Activated T-cell treated with anti-CD3 and anti-CD28 coated beads, Interleukin-2, amount 50 U/mL, for 4 hours (primary cell): ENCODE measurements at places on chromosomes 1 and 21. TPM values are rescaled to one million over a fixed set of nuclear protein-coding genes. Genes with fewer than 3 reads are reported as not detected.
A peak's percentile ranks its signal among the peaks of the same experiment; 100 is the strongest.

The TAS1R1 gene
- not detected for total RNA-seq

The IVL gene
- not detected for total RNA-seq

The SCMH1 gene
- total RNA-seq: 17.9 TPM

The HDAC1 gene
- 168 TPM for total RNA-seq

The TMEM51 gene
- total RNA-seq: not detected

The CD2 gene
- total RNA-seq: 374 TPM

The AGMAT gene
- total RNA-seq: 22.8 TPM

The CDC42 gene
- total RNA-seq: 249 TPM

- no peak for DNase-seq
Measured at GRCh38 chr21:32340863-32341848, 42.5 kb downstream of the MRAP start.

DNA sequence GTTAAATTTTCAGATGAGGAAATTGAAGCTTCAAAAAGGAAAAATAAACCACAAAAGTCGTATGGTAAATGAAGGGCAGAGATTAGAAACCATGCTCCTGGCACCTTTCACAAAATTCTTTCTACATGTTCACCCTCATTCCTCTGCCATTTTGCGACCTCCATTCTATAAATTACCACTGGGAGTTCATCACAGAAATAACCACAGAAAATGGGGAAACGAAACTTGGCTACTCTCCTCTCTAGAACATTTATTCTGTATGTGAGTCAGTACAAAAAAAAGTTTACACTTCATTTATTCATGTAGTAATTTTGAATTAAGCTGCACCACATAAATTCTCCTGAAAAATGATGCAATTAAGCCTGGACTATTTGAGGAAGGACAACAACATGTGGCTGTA is 320.9 kb upstream of the C1orf87 start:
- no peak for DNase-seq

- DNase-seq: no peak
Measured at GRCh38 chr1:40903106-40903505, 40.9 kb upstream of the CITED4 start.

GRCh38 chr1:155051777-155052398 is 772 bp downstream of the ADAM15 start:
- DNase-seq: peak; percentile 44

- DNase-seq: no peak
Measured at GRCh38 chr1:53396573-53397268, 62.5 kb upstream of the DMRTB1 start.

DNA sequence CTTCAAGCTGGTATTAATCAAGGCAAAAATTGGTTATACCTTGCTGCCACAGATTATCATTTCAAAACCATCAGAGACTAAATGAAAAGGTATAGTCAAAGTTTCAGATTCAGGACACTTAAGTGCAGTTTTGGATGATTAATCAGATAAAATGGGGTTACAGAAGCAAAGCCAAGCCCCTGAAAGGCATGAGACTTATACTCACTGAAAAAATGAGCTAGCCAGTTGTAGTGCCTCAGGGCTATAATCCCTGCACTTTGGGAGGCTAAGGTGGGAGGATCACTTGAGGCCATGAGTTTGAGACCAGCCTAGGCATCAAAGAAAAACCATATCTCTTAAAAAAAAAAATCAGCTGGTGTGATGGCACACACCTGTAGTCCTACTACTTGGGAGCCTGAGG is 15.2 kb downstream of the LRRC40 start:
- DNase-seq: no peak

GRCh38 chr21:29215709-29216108 is 83.0 kb upstream of the BACH1 start:
- DNase-seq: no peak

- no peak for DNase-seq
Measured at GRCh38 chr1:7780976-7781375, 3.1 kb upstream of the PER3 start.

- DNase-seq: no peak
Measured at GRCh38 chr1:109112056-109112651, 1.8 kb upstream of the ELAPOR1 start.

- no peak for DNase-seq
Measured at GRCh38 chr1:52296345-52296744, 69.7 kb downstream of the CC2D1B start.

GRCh38 chr1:210707300-210708240 is 378.9 kb downstream of the HHAT start:
- no peak for DNase-seq

DNA sequence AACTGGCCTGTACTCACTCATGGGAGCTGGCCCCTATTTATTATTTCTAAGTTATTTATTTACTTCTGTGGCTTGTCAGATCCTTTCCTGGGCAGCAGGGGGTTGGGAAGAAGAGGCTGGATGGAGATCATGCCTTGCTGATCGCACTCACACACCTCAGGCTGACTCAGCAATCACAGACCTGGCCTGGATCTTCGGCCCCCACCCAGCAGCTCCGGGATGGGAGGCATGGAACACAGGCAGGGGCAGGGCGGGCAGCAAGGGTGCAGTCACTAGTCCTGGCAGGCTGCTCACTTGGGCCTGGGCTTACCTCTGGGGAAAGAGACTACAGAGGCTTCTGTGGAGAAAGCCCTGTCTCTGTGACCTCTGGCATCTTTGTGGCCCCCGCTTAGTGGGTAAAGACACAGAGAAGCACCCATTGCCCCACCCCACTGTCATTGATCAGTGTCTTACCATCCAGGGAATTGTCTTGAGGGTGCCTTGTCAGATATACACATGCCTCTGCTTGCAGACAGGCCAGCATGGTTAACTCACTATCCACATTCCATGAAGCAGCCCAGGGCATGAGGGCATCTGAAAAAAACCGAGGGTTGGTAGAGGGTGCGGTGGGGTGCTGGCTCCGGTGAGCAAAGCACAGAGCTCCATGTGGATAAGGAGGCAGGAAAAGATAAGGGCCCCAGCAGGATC is 3.7 kb downstream of the ARTN start:
- no peak for DNase-seq

DNA sequence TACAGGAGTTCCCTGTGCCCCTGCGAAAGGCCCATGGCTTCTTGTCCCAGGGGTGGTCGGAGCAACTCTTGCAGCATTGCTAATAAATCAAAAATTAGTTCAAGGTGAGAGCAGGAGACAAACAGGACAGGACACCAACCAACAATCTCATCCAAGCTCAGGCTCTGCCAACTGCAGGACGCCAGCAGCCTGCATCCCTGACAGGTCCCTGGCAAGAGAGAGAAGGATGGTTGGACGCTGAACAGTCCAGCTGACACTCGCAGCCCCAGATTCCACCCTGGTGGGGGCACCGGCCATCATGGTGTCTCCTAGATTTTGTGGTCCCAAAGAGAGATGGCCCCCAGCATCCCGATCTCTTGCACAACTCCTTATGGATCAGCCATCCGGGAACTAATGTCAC is 142.1 kb upstream of the VAMP3 start:
- DNase-seq: no peak

GRCh38 chr1:92663775-92664174 is 121.1 kb downstream of the EVI5 start:
- DNase-seq: no peak

DNA sequence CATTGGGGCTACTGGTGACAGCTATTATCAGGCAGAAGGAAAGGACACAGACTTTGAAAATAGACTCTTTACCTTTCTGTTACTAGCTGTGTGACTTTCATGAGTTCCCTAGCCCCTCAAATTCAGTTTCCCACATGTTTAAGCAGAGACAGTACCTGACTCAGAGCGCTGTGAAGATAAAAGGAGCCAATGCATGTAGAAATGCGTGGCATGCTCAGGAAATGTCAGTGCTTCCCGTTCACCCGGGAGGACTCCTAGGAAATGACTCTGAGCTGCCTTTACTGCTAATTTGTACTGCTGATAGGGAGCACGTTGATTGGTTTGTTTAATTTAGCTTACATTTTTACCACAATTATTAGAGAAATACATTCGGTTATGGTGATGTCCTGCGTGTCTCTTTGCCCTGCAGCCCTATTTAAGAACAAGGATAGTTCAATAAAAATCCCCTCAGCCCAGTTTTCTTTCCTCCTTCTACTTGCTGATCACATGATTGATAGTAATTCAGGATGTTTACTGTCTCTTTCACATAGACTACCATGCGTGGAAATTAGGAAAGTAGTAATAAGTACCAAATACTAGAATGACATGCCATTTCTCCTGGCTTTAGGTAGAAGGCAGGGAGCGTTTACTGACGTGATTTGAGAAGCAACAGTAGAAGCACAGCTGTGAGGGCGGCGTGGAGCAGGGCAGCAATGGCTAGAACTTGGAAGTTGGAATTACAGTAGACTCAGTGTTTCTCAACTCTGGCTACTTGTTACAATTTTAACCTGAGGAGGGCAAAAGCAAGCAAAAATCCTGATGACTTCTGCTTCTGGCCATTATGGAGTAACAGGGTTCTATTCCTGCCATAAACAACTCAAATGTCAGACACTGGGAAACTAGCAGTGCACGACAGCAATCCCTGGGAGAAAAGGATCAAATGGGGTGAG is 15.9 kb downstream of the PDIK1L start:
- no peak for DNase-seq

GRCh38 chr1:13781228-13781627 is 81.2 kb downstream of the PRDM2 start:
- DNase-seq: no peak

DNA sequence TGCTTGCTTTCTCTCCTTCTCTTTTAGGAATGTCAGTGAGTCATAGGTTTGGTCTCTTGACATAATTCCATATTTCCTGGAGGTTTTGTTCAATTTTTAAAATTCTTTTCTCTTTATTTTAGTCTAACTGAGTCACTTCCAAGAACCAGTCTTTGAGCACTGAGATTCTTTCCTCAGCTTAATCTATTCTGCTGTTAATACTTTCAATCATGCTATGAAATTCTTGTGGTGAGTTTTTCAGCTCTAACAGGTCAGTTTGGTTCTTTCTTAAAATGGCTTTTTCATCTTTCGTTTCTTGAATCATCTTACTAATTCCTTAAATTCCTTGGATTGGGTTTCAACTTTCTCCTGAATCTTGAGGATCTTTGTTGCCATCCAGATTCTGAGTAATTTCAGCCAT is 321.0 kb downstream of the PTBP2 start:
- no peak for DNase-seq

DNA sequence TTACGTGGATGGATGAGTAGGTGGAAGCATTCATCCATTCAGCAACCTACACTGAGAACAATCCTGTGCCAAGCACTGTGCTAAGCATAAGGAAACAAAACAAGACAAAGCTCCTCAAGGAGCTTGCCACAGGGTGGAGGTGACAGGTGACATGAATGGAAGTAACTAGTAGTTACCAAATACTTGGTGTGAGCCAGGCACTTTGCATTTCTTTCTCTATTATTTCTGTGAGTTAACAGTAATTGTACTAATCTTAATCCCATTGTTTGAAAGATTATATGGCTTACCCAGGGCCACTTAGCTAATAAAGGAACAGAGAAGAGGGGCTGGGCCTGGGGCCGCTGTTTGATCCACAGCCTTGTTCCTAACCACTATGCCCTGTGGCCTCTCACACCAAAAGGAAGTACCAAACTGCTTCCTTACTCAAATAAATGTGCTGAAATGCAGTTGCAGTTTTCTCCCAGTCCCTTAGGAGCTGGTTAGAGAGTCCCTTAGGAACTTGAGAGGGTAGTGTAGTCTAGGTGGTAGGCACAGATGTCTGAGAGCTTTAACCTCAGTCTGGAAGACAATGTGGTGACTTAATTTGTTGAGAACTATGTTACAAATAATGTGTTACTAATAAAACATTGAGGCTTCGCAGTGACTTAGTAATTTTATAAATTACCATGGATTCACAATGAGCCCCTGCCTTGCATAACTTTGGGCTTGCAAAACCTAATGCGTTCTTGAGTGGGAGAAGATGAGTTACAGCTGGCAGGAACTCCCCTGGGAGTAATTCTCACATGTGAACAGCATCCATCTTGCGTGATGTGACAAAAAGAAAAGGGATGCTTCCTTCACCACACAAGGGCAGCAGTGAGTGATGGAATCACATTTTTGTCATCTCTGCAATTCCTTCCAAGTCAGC is 69.8 kb downstream of the MPZL1 start:
- no peak for DNase-seq

- DNase-seq: peak; percentile 75
Measured at GRCh38 chr1:204207136-204207616, 6.6 kb downstream of the GOLT1A start.

- no peak for DNase-seq
Measured at GRCh38 chr1:60751306-60751705, 331.1 kb upstream of the NFIA start.

- DNase-seq: peak; percentile 50
Measured at GRCh38 chr1:84996846-84997666, at the start of gene MCOLN2. MCOLN2 (minus strand) TSS chr1:84997113; CDS start chr1:84996872, 241 bp downstream.

GRCh38 chr21:41725421-41726031 is 41.3 kb downstream of the RIPK4 start:
- DNase-seq: no peak

DNA sequence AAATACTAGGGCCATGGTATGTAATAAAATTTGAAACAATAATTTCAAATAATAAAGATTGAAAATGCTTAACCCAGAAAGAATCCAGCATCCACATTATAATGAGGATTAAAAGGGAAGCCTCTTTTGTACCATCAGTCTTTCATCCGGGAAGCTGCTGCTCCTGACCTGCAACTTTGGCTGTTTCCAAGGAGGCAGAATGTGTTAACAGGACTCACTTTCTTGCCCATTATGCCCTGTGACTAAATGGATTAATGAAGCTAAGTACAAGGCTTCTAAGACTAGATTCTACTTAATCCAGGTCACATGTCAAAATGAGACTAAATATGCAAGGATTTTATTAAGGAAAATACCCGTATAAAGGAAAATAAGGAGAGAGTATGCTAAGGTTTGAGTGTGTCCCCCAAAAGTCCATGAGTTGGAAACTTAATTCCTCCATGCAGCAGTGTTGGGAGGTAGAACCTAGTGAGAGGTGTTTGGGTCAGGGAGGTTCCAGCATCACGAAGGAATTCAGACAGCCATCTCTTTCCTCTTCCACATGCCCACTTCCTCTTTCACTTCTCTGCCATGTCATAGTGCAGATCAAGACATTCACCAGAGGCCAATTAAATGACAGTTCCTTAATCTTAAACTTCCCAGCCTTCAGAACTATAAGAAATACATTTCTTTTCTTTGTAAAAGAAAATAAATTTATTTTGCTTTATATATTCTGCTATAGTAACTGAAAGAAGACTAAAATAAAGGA is 27.7 kb downstream of the FMO2 start:
- DNase-seq: no peak
